D721Med (cell line): ENCODE measurements at places on chromosomes 1 and 21.

DNA sequence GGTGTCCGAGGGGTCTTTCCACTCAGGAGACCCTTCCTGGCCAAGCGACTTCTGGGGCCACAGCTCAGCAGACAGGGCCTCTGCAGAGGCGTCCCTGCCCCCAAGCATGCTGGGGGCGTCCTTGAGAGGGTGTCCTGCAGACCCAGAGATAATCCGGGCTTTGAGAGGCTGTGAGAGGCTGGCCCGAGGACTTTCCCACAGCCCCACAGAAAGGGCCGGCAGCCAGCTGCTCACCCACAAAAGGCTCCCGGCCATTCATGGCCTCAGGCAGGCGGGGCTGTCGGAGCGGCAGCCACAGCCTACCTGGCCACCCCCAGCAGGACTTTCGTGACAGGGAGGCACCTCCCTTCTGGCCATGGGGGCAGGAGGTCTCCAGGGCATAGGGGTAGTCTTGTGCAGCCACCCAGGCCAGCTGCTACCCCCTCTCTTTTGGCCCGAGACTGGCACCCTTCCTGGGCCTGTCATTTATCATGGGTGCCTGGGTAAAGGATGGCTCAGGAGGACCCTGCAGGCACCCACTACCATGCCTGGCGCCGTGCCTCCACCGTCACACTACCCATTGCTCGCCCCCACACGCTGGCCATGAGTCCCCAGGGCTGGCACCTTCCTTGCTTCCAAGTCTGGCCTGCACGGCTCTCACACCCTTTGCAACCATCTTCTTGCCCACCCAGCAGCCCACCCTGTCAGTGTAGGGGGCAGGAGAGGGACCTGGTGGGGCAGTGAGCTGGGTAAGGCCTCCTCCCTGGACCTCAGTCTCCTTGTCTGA, 11.1 kb upstream of the TNFRSF14 start:
- DNase-seq, result no peak

DNA sequence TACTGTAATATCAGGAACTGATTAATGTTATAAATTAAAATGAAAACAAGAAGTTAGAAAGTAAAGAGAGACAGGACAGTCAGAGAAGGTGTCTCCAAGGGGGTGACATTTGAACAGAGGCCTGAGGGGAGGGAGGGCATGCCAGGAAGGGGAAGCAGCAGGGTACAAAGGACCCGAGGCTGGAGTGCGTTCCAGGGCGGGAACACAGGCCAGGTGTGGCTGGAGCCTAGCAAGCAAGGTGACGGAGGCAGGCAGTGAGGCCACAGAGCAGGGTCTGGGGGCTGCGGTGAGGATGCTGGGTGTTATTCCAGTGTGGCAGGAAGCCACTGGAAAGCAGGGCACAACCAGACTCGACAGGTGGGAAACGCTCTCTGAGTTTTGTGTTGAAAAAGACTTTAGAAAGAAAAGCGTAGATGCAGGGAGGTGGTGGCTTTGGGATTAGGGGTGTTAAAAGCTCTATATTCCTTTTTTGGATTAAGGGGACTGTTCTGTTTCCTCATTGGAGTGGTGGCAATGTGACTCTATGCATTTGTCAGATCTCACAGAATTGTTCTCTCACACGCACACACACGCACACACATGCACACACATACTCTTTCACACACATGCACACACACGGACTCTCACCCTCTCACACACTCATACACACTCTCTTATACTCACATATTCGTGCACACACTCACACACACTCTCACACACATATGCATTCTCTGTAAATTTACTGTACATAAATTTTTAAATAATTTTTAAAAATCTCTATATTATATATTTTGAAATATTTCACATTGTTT, 124.5 kb downstream of the GLIS1 start:
- DNase-seq, result no peak

GRCh38 chr1:33346927-33347649, 26.2 kb upstream of the A3GALT2 start:
- no peak for DNase-seq

DNA sequence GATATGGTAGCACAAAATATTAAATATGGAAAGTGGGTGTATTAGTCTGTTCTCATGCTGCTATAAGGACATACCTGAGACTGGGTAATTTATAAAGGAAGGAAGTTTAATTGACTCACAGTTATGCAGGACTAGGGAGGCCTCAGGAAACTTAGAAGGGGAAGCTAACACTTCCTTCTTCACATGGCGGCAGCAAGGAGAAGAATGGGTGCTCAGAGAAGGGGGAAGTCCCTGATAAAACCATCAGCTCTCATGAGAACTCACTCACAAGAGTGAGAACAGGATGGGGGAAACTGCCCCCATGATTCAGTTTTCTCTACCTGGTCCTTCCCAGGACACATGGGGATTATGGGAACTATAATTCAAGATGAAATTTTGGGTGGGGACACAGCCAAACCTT, 15.8 kb upstream of the BACE2 start:
- DNase-seq, result no peak

GRCh38 chr1:183416850-183417771, 1.1 kb downstream of the NMNAT2 start:
- DNase-seq, result no peak

GRCh38 chr1:62493656-62494055, 56.8 kb downstream of the USP1 start:
- DNase-seq, result no peak

DNA sequence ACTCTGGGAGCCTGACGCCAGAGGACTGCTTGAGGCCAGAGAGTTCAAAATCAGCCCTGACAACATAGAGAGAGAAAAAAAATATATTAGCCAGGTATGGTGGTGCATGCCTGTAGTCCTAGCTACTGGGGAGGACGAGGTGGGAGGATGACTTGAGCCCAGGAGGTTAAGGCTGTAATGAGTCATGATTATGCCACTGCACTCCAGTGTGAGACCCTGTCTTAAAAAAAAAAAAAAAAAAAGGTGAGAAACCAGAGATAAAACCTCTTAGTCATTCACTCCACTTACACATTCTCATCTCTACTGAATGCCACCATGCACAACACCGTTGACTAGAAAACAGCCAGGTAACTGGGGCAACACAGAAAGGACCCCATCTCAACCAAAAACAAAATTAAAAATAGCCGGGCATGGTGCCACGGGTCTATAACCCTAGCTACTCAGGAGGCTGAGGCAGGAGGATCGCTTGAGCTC, 178.1 kb downstream of the SLC45A1 start:
- DNase-seq, result no peak

GRCh38 chr21:38984568-38984967, 178.8 kb downstream of the ETS2 start:
- DNase-seq, result no peak

DNA sequence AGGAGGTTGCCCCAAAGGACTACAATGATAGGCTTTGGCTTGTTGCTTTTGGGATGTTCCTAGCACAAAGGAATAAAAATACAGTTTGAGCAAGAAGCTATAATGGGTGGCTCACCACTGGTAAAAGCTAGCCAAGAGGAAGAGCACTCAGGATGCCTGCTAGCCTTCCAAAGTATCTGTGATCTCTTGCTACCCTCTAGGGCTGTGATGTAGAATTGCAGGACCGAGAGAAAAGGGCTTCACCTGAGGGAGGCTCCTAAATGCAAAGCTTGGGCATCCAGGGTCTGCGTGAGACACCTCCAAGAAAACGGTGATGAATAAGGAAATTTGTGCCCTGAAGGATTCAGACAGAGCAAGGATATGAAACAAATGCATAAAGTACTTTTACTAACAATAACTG, 17.7 kb downstream of the IVL start:
- no peak for DNase-seq
